ENCODE measurements at places on chromosomes 6 and 20.
A peak's percentile ranks its signal among the peaks of the same experiment; 100 is the strongest.

- no peak for DNase-seq
These were observed 3.4 kb upstream of the FAM110A start for GRCh38 chr20:830011-830521.

DNA sequence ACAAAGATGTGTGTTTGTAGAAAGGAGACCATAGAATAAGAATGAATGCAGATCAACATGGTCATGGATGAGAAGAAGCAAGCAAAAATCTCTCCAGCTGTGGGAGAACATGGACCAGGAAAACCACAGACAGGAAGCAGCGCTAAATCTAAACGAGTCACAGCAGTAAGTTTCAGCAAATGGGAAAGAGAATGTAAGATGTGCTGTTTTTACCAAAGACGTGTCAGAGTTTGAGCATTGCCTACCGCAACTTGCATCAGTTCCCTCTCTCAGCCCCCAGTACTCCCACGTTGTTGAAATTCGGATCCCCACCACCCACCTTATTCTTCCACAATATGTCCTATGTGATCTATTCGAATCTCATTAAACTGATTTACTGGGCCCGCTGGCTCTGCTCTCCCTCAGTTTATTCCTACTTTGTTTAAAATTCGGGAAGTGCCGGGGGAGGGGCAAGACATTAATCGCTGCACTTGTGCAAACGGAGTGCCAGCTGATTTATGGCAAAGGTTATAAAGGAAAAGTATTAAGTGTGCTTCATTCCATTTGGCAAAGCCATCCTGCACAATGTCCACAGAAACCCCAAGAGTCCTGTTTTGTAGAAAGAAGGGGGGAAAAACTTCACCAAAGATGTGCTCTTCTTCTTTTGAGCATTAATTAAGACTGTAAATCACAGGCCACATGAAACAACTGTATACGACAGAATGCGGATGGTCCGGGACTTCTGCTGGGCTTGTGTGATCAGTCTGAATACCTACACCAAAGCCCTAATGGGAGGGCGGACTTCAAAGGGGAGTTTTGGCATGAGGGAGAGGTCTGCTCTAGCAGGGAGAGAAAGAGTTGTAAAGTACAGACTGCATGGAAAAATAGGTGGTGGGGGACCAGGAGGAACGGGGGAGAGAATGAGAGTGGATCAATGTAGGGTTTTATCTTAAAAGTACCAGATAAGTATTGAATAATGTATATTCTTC lies 59.1 kb upstream of the PRDM1 start:
- no peak for DNase-seq

DNA sequence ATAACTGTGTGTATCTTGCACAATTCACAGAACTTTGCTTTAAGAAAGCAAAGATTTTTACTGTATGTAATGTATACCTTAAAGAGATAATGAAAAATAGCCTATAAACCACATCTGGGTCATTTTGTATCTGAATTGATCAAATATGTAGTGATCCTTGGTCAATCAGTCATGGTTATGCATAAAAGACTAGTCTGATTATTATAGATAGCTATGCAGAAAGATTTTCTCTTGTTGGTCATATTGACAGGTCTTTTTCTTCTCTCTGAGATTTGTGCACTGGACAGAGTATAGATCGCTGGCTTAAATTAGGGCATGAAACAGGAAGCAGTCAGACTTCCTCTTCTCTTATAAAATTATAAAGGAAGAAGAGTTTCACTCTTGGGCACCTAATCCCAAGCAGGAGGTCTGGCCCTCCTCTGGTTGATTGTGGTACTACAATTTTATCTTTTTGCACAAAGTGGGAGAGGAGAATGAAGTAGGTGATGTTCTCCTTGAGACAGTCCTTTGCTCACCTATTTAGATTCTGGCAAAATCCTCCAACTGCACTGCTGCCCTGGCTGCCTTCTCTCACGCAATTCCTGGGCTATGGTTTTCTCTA lies 380.9 kb upstream of the RGS17 start:
- DNase-seq: no peak

- no peak for DNase-seq
These were observed 68.6 kb downstream of the ZDHHC14 start for GRCh38 chr6:157449610-157450009.

DNA sequence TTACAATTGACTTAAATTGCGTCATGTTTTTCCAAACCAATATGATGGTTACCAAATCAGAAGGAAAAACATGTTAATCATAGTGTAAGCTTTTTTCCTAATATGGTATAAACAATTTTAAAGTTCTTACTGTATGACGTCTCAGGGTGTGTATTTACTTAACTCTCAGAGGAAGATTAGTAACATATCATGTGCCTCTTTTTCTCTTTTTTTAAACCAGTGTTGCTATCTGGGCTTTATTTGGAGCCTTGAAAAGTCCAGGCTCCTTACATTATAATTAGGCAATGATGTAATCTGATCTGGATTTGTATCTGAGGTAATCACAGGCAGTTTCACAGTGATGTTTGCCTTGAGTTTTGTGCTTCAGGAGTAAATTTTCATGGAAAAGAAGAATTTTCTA lies 20.4 kb upstream of the RAB23 start:
- DNase-seq: no peak

DNA sequence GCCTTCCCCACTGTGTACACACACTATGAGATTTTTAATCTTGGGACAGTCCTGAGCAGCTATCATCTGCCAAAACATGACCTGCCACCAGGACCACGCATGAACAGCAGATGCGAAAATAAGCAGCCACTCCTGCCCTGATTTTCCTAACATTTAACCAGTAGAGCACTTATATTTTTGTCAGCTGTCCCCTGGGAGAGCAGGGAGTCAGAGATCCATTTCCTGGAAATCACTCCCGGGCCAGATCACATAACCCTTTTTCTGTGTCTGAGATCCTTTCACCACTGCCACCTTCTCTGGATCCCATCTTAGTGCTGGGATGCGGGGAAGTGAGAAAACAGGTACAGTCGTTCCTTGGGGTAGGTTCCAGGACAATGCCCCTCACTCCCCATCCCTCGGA lies 5.7 kb downstream of the SDCBP2 start:
- DNase-seq: no peak

GRCh38 chr6:45477278-45477677 lies 99.5 kb upstream of the SUPT3H start:
- DNase-seq: no peak

- no peak for DNase-seq
These were observed 17.8 kb downstream of the BNIP5 start for GRCh38 chr6:36318690-36319435.

DNA sequence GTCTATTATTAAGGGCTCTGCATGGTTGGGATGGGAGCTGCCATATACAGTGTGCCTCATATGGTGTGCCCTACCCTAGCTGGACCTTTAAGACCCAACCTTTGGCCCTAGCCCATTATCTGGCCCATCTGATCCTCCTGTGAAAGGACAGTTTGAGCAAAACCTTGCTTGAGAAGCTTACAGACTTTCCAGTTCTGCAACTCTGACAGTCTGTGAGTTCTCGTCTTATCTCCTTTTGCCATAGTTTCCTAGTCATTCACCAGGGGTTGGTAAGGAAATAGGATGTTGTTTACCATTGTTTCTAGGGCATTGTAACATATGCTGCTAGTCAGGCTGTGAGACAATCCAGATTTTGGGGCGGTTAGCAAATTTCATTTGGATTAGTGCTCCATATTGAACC lies 17.2 kb downstream of the CTNNBL1 start:
- DNase-seq: no peak

- DNase-seq: no peak
These were observed 4.0 kb downstream of the C20orf96 start for GRCh38 chr20:286508-286907.

DNA sequence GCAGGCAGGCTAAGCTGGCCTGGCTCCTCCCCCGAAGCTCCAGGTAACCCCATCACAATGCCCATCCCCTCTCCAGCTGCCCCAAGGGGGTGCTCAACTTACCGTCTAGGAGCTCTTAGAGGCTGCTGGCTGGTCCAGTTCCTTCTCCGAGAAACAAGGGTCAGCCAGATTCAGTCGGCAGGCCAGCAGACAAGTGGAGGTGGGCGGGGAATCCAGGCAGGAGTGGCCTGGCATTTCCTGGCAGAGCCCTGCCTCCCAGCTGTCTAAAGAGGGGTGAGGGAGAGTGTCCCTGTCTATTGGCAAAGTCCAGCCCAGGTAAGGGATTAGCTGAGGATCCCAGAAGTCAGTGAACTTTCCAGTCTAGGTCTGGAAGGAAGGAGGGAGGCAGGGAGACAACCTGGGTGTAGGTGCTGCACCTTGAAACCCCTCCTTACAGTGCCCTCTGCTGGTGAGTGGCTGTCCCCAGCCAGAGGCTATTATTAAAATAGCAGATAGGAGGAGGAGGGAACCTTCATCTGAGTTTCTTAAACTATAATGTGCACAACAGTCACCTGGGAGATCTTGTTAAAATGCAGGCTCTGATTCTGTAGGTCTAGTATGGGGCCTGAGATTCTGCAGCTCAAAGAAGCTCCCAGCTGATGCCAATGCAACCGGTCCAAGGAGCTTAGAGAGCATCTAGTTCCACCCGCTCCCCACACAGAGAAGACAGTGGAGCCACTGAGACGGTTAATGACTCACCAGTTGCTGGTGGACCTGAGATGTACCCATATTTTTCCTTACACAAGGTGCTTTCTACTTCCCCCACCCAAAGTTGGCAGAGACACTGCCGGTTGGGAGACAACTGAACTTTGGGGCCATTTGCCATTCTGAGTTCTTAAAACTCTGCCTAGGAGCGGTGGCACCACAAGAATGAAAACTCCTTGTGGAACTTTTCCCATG lies at the start of gene UNC5CL:
Gene UNC5CL, minus strand, starts transcription at position 162 of the 939 bp plus-strand sequence. CDS start 4,147 bp downstream, outside the sequence.
- peak; percentile 27 for DNase-seq

DNA sequence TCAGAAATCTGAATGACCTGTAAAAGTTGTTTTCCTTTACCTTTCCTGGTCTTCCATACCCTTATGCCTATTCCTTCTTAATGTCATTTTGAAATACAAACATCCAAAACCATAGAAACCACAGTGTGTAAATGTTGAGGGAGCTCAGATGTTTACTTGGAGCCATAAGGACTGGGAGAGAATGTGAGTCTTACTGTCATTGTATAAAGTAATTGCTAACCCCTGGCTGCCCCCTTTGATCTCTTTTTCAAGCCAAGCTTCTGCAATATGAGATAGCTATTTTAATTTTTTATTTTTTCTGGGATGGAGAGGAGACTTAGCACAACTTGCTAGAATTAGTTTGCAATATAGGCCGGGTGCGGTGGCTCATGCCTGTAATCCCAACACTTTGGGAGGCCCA lies 124.4 kb upstream of the AKIRIN2 start:
- DNase-seq: no peak

- DNase-seq: peak; percentile 19
These were observed 26.2 kb downstream of the SLCO4A1 start for GRCh38 chr20:62668441-62669027.

DNA sequence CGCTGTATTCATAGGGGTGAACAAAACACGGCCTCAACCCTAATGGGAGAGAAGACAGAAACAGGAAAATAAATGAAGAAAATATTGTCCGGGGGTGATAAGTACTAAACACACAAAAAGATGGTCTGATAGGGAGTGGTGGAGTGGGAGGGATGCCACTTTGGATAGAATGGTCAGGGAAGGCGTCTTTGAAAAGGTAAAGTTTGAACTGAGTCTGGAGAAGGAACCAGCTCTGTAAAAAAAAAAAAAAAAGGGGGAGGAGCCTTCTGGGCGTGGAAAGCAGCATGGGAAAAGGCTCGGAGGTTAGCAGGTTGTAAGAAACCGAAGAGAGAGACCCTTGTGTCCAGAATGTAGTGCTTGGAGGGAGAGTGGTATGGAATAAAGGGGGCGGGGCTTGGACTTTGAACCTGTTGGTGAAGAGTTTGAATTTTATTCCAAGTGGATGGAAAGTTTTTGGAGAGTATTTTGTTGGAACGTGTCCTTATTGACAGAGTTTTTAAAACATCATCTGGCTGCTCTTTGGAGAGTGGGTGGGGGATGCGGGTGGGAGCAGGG lies 1.8 kb downstream of the CHMP4B start:
- no peak for DNase-seq

- no peak for DNase-seq
These were observed 58.7 kb upstream of the SLC2A12 start for GRCh38 chr6:134111062-134111677.

DNA sequence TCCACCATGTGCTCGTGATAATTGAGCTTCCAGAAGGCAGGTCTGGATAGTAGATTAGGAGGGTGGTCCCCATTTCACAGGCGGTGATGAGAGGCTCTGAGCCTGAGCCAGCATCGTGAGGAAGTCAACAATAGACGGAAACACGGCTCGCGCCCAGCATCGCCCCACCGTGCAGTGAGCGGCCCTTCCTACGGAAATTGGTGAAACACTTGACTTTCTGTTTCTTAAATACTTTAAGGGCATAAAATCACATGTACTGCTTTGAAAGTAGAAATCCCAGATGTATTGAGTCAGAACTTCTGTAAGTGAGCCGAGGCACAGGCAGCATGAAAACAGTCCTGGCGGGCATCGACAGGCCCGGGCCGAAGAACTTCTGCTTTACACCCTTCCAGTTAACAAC lies 4.3 kb upstream of the KIF25 start:
- DNase-seq: no peak

GRCh38 chr6:39665861-39666260 lies 59.3 kb downstream of the KIF6 start:
- DNase-seq: no peak

DNA sequence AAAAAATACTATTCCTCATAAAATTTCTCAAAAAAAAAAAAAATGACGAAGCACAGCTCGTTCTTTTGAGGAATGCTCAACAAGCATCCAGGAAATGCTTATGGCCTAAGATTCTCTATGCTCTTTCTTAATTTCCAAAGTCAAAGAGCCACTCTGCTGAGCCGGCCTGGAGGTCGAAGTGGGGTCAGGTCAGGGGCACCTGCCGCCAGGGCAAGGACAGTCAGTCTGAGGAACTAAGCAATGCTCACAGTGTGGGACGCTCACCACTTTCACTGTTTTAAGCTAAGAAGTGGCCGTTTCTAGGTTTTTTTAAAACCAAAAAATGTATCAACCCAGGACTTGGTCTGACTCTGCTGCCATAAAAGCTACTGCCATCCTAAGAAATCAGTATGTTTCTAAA lies 17.3 kb downstream of the YTHDF1 start:
- no peak for DNase-seq

DNA sequence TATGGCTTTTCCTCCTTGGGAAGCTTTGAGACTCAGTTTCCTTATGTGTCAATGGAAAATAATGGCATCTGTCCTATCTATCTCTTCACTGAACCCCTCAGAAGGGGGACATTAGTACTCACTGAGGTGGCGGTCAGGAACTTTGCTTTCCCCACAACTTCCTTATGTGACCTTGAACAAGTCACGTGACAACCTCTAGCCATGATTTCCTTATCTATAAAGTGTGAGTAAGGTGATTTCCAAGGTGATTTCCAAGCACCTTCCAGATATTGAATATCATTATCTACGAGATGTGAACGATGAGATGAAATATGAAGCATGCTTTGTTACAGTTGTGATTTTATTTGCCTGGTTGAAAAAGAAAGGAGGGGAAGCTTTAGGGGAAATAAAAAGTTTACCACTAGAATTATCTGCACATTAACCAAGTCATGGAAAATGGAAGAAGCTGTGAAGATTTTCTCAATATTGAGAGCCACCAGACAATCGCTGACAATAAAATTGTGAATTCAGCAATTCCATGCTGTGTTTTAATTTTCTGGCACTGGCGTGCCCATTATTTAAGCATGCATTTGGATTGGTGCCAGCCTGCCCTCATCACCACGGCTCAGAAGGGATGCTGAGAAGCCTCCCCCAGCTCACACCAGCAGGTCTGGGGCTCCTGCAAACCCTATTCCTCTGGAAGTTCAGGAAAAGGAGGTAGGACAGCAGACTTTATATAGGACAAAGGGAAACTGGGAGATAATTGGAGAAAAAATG lies 255.3 kb downstream of the CD83 start:
- DNase-seq: no peak

GRCh38 chr6:39068391-39068790 lies 19.8 kb downstream of the GLP1R start:
- DNase-seq: no peak

GRCh38 chr6:157821342-157822033 lies 1.6 kb upstream of the SNX9 start:
- no peak for DNase-seq

All from stimulated activated CD8-positive, alpha-beta memory T cell treated with anti-CD3 and anti-CD28 coated beads, Interleukin-4, amount 100 ng/mL, for 1 hour (primary cell).